Activated naive CD8-positive, alpha-beta T cell treated with anti-CD3 and anti-CD28 coated beads, Interleukin-2, amount 50 U/mL, for 24 hours (primary cell): ENCODE measurements at places on chromosomes 7 and 10.

- DNase-seq, result no peak
These were observed 2.6 kb upstream of the ZNF503 start for GRCh38 chr10:75403939-75404814.

DNA sequence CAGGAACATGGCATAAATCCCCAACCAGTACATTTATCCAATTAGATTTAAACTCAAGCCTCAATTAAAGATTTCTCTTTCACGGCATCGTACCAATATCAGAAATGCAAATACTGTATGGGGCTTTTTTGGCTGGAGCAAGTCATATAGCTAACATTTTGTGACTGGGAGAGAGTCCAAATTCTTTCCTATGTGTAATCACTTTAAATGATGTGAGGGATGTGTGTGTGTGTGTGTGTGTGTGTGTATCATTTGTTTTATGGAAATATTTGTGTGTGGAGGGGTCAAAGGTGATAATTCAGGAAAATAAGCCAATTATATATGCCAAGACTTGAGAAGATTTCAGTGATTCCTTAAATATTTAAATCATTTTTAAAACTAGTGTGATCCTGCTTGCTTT is 196.6 kb downstream of the TRIL start:
- no peak for DNase-seq

DNA sequence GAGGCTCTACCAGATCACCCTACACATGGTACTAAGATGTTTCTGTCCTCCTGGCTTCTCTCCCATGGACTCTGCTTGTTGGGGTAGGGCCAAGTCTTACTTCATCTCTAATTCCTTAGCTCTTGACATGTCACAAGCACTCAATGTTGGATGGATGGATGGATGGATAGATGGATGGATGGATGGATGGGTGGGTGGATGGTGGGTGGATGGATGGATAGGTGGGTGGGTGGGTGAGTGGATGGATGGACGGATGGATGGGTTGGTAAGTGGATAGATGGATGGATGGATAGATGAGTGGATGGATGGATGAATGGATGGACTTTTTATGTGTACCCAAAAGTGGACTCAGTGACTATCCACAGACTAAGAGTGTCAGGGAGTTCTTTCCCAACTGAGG is 28.5 kb downstream of the HSPA12A start:
- no peak for DNase-seq

DNA sequence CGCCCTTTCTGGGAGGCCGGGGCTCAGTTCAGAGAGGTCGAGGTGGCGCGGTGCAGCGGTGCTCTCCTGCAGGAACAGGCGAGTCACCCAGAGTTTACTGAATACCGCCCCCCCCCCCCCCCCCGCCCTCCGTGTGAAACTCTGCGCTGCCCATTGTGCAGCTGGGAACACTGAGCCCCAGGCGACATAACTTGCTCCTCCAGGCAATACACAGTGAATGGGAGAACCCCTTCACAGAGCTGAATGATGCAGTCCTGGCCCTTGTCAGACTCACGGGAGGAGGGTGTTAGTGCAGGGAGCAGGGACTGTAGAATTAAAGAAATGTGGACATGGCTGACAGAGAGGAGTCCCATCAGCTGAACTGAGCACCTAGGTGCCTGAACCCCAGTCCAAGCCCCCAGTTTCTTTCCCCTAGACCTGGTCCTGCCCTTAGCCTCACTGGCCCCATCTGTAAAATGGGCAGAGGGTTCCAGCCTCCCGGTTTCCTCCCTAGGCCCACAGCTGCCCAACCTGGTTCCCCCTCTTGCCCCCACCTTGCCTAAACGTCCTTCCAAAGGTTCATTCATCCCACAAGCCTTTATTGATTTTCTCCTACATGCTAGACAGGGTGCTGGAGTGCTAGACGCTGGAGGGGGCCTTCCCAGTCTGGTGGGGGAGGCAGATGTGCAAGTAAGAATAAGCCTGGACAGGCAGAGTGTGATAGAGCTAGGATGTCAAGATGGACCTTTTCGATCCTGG is 869 bp upstream of the LOXL4 start:
- no peak for DNase-seq

- no peak for DNase-seq
These were observed 46.1 kb upstream of the ZMIZ1 start for GRCh38 chr10:79022565-79023230.
